ENCODE measurements at places on chromosomes 4 and X. TPM values are rescaled to one million over a fixed set of nuclear protein-coding genes. Genes with fewer than 3 reads are reported as not detected.

Gene MUC7
- polyA plus RNA-seq, result not detected

Gene FAAH2
- polyA plus RNA-seq, result 8.8 TPM

Gene TIGD2
- 3.1 TPM for polyA plus RNA-seq

Gene EGF
- polyA plus RNA-seq, result 0.07 TPM

Gene TCEAL7
- 85.0 TPM for polyA plus RNA-seq

Gene DNAAF6
- not detected for polyA plus RNA-seq

Gene N4BP2
- 2.2 TPM for polyA plus RNA-seq

Gene SAGE1
- not detected for polyA plus RNA-seq

Gene CNKSR2
- polyA plus RNA-seq, result 9.9 TPM

Gene CCNA2
- polyA plus RNA-seq, result 16.8 TPM

Gene SSX1
- polyA plus RNA-seq, result not detected

Gene IBSP
- not detected for polyA plus RNA-seq

Gene NRK
- polyA plus RNA-seq, result not detected

Gene GLRA3
- 0.22 TPM for polyA plus RNA-seq

Gene CPLX1
- 89.5 TPM for polyA plus RNA-seq

Gene PABPC5
- 0.76 TPM for polyA plus RNA-seq

Gene GLUD2
- 0.34 TPM for polyA plus RNA-seq

Gene ADH1A
- polyA plus RNA-seq, result not detected

Gene SPANXN4
- polyA plus RNA-seq, result not detected

Gene CXCL3
- polyA plus RNA-seq, result not detected

Gene GPRIN3
- 0.24 TPM for polyA plus RNA-seq

Gene ASB5
- not detected for polyA plus RNA-seq

Gene SGMS2
- polyA plus RNA-seq, result not detected
